ENCODE measurements at places on chromosomes 7 and 10.

- DNase-seq = no peak
Observed at GRCh38 chr10:1577945-1578344, 159.4 kb downstream of the ADARB2 start.

- DNase-seq = no peak
Observed at GRCh38 chr7:68420342-68421192, 1177.7 kb upstream of the AUTS2 start.

DNA sequence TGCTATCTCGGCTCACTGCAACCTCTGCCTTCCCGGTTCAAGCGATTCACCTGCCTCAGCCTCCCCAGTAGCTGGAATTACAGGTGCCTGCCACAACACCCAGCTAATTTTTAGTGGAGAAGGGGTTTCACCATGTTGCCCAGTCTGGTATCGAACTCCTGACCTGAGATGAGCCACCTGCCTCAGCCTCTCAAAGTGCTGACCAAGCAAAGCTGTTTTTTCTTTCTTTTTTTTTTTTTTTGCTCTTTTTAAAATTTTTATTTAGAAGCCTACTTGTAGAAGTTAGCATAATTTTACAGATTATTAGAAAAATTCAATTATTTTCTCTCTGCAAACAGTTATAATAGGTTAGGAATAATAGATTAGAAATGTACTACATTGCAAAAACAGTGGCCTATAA is 1.2 kb upstream of the FGFBP3 start:
- no peak for DNase-seq

DNA sequence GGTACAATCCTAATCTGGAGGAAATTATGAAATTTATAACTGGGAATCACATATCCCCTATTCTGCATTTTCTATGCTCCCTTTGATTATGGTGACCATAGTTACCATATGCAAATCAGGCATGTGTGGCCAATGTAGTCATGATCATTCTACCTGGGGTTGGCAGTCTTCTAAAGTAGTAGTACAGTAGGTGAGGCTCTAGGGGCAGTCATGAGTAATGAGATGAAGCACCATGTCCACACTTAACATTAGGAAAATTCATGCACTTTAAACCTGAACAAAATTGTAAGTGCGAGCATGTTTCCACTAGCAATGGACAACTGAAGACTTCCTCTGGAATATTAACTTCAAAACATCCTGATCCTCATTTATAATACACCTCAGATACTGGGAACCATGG is 545.9 kb downstream of the SUGCT start:
- DNase-seq = no peak

GRCh38 chr7:22124941-22125340 is 179.2 kb upstream of the CDCA7L start:
- no peak for DNase-seq
